ENCODE measurements at places on chromosomes 2 and 18.

- no peak for DNase-seq
Observed at GRCh38 chr2:31246184-31246852, 12.4 kb downstream of the EHD3 start.

DNA sequence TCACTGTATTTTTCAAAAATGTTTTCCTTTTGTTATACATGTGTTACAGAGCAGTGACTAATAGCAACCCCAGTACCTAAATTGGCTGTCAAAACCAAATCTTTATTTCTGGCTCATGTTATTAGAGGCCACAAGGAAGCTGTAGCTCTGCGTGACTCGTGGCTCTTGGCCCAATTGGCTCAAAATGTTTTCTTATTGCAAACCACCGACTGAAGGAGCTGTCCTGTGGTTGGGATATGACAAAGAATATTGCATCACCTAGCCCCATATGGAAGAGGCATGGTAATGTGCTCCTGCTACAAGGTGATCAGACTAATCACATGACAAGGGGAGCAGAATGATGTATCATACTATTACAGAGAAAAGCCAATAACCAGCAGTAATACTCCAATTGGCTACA is 1058.5 kb downstream of the CBLN2 start:
- DNase-seq = no peak

GRCh38 chr2:142907653-142908052 is 30.2 kb downstream of the KYNU start:
- DNase-seq = no peak

GRCh38 chr2:159169187-159169586 is 117.3 kb downstream of the WDSUB1 start:
- no peak for DNase-seq

GRCh38 chr2:178317811-178318210 is 123.5 kb downstream of the OSBPL6 start:
- no peak for DNase-seq

GRCh38 chr2:18500333-18500732 is 60.1 kb downstream of the RDH14 start:
- DNase-seq = no peak

- DNase-seq = no peak
Observed at GRCh38 chr2:33796511-33796910, 197.4 kb upstream of the FAM98A start.

GRCh38 chr2:216375286-216375685 is 3.0 kb upstream of the MARCHF4 start:
- no peak for DNase-seq

GRCh38 chr2:26757873-26758789 is 6.0 kb upstream of the SLC35F6 start:
- DNase-seq = peak; percentile 54

GRCh38 chr2:23546913-23547312 is 161.9 kb downstream of the KLHL29 start:
- no peak for DNase-seq

DNA sequence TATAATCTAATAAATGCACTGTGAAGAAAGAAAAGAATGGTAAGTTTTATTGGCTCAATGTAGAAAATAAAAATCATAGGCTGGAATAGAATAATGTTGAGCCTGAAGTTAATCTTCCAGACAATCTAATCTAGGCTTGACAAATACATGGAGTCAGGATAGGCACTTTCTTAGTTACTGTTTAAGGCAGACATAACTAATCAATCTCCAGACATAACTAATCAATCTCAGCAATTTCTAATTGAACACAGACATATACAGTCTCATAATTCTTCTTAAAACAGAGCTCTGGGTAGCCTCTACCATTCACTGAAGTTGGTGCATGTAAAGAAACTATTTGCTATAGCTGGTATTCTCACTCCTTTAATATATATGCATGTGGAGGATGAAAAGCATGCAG is 150.1 kb upstream of the CTAGE1 start:
- DNase-seq = no peak

DNA sequence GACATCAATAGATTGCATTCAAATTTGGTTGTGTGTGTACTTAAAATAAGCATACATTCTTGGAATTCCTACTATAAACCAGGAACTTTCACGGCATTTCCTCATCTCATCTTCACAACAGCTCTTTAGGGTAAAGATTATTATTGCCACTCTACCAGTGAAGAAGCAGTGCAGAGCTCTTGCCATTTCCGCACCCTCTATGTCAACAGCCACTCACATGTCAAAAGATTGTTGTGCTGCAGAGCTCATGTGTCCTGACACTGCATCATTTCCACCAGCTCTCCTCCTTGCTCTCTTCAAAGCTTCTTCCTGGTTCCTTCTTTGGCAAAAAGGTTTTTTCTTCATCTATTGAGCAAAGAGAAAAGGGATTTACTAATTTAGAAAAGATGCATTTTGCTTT is 26.5 kb upstream of the L3MBTL4 start:
- DNase-seq = no peak
